ENCODE measurements at places on chromosomes 4 and X.

DNA sequence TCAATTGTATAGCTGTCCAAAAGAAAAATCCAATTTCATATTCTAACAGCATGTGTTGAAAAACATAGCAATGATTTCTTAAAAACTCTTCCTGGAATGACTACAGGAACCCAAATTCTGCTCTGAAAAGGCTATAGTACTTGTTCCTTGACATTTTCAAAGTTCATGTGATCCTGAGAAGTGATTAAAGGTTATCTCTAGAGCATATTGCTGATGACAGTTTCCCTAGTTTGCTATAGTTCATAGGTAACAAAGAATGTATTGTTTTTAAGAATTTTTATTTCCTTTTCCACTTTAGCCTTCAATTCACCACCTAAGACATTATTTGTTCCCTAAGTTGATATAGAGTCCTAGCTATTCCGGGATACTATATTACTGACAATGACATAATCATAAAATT, 1614.6 kb downstream of the PCDH7 start:
- DNase-seq, result no peak

DNA sequence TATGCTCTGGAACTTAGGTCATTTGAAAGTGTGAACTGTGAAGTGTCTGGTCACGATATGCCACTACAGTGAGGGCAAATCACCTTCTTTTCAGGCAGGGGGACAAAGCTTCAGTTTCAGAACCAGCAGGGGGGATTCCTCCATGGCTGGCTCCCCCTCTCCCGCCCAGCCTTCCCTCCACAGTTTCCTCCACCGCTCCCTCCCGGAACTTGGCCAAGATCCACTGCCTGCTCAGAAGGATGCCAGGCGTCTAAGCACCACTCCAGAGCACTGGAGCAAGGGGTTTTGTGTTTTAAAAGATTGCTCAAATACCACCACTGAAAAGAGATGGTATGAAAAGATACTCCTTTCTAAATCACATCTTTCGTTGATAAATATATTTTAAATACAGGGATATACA, 126.9 kb downstream of the ELOVL6 start:
- DNase-seq, result no peak

- no peak for DNase-seq
Measured at GRCh38 chr4:7247521-7247920, 55.2 kb downstream of the SORCS2 start.

- DNase-seq, result no peak
Measured at GRCh38 chrX:38941675-38942074, 140.4 kb downstream of the MID1IP1 start.

GRCh38 chr4:186159613-186160012, 31.8 kb upstream of the CYP4V2 start:
- DNase-seq, result no peak

- DNase-seq, result no peak
Measured at GRCh38 chrX:45876206-45876605, 669.0 kb downstream of the ZNF674 start.

GRCh38 chr4:25442863-25443307, 65.8 kb downstream of the ANAPC4 start:
- no peak for DNase-seq

DNA sequence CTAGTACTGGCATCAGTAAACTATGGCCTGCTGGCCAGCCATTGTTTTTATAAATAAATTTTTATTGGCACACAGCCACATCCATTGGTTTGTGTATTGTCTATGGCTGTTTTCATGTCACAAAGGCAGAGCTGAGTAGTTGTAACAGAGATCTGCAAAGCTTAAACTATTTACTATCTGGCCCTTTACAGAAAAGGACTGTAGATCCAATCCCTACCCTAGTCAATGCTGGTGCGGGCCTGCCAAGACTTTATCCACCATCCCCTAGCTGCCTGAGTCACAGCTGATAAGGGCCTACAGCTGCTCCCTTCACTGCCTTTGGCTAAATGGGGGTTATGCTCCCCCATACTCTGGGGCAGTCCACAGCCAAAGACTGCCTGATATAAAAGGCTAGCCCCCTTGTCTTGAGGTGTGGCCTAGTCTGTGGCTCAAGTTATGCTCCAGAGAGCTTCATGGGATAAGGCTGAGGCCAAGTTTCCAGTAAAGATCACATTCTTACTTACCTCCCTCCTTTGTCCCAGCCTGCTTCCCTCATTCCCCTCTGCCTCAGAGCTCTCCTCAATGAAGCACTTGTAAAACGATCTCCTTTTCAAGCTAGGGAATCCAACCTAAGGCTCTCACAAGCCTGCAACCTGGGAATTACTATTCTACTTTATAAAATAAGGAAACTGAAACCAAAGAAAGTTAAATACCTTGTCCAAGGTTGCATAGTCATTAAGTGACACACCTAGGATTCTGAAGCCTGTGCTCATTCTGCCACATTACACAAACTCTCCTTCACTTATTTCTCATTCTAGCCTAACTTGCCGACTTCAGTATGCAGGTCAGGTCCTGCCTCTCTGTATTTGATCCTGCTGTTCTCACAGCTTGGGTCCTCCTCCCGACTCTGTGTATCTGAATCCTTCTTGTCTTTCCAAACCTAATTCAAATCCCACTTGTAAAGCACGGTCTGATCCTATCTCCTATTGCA, 20.7 kb downstream of the ACE2 start:
- no peak for DNase-seq

DNA sequence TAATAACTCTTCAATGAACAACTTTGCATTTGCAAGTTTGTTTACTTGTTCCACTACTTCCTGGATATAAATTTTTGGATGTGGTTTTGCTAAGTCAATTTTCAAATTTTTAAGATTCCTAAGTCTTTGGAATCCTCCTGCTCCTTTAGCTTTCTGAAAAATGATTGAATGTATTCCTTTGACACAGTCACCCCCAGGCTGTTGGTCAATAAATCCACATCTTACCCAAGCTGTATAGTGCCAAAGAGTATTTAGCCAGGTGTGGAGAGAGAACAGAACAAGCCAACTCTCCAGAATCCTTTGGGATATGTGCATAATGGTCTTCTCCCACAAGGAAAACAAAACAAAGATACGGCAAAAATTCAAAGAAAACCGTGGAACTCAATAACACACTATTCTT, 56.9 kb upstream of the INTU start:
- DNase-seq, result no peak

- DNase-seq, result no peak
Measured at GRCh38 chr4:176660561-176660960, 132.2 kb downstream of the VEGFC start.

GRCh38 chr4:15144967-15145295, 142.7 kb downstream of the CPEB2 start:
- no peak for DNase-seq

- no peak for DNase-seq
Measured at GRCh38 chrX:16039363-16039762, 84.0 kb upstream of the GRPR start.

DNA sequence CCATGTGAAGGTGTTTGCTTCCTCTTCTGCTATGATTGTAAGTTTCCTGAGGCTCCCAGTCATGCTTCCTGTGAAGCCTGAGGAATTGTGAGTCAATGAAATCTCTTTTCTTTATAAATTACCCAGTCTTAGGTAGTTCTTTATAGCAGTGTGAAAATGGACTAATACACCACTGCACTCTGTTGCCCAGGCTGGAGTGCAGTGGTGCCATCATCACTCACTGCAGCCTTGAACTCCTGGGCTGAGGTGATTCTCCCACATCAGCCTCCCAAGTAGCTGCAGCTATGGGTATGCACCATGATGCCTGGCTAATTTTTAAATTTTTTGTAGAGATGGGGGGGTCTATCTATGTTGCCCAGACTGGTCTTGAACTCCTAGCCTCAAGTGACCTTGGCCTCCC, 15.8 kb upstream of the IGFBP7 start:
- no peak for DNase-seq

GRCh38 chr4:140764785-140765392, 8.7 kb upstream of the TBC1D9 start:
- DNase-seq, result no peak

DNA sequence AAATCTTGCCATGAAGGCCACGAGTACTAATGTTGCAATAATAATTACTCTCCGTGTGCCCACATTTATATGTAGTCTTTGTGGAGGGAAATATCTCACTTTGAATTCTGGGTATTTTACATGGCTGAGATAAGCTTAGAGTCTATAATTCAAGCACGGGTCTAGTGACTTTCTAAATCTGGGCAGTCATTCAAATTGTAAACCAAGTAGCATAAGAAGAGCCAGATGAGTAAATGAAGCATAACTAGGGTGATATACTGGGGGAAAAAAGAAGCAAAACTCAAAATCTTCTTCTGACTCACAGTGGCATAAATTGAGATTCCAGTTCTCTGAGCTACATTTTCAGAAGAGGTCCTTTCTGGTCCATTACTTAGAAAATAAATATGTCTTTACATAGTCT, 53.0 kb downstream of the MAPK10 start:
- no peak for DNase-seq

GRCh38 chr4:126869967-126870366, 762.8 kb upstream of the INTU start:
- no peak for DNase-seq

- DNase-seq, result no peak
Measured at GRCh38 chrX:96433409-96434077, 251.1 kb upstream of the DIAPH2 start.

- DNase-seq, result no peak
Measured at GRCh38 chrX:153885968-153886903, at the start of gene L1CAM. TSS of gene L1CAM (minus strand) at chrX:153886173. CDS start at chrX:153875836, 10,337 bp downstream.

DNA sequence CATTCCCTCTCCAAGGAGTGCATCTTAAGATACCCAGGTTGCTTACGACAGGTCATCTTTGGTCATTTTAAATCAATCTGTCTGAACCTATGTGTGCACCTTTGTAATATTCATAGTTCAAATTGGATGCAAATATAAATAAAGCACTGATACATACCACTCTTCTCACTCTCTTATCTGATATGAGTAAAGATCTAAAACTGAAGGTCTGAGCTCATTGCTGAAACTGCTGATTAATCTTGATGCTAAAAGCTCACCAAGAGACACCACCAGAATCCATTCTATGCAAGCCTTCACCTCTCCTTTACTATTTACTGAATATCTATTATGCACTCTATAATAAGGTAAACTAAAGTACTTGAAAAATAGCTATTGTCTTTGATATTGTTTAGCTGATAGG, 16.6 kb downstream of the HSD17B13 start:
- no peak for DNase-seq

- DNase-seq, result no peak
Measured at GRCh38 chr4:55500072-55500471, 46.6 kb downstream of the CLOCK start.

DNA sequence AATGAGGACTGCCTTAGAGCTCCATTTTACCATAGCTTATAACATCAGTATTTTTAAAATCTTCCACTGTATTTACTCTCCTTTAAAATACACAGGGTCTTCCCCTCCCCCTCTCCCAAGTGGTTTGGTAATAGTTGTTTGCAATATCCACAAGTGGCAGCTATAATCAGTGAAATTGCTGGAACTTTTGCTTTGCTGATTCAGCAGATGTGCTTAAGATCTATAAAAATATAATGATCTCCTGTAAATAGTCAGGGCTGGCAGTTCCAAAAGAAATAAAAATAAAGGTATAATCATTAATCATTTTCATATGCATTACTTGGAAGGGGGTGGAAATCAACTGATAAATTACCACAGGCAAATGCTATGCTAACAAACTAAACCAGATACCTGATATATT, 345.2 kb downstream of the KLHL13 start:
- DNase-seq, result no peak

DNA sequence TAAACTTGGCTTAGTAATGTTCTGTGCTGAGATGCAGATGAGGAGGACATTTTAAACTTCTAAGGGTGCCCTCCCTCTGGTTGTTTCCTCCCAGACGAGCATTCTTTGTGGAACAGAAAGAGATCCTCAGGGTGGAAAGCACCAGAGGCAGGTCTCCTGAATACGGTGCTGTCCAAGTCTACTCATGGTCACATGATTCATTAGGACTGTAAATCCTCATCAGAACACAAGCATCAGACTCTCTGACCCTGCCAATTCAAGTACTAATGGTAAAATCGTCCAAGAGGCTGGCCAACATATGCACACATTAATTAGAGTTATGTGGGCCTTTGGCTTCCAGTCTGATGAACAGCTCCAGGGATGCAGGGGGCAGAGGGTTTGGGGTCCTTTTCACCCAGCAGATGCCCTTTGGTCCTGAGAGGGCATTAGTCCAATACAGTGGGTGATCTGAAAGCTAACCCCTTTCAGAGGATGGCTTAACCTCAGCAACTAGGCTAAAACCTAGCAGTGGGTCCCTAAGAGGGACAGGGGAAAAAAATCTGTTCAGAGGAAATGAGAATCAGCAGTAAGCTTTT, 18.2 kb downstream of the HAND2 start:
- no peak for DNase-seq

GRCh38 chr4:26860922-26861433, 337 bp downstream of the STIM2 start:
- no peak for DNase-seq

Measured in stimulated activated CD8-positive, alpha-beta memory T cell treated with anti-CD3 and anti-CD28 coated beads, Interleukin-7, amount 100 ng/mL, for 1 hour (primary cell).